ENCODE measurements at places on chromosomes 16 and 17. TPM values are rescaled to one million over a fixed set of nuclear protein-coding genes. Genes with fewer than 3 reads are reported as not detected.

- no peak for DNase-seq
Measured at GRCh38 chr17:47643116-47643515, 6.6 kb upstream of the KPNB1 start.

DNA sequence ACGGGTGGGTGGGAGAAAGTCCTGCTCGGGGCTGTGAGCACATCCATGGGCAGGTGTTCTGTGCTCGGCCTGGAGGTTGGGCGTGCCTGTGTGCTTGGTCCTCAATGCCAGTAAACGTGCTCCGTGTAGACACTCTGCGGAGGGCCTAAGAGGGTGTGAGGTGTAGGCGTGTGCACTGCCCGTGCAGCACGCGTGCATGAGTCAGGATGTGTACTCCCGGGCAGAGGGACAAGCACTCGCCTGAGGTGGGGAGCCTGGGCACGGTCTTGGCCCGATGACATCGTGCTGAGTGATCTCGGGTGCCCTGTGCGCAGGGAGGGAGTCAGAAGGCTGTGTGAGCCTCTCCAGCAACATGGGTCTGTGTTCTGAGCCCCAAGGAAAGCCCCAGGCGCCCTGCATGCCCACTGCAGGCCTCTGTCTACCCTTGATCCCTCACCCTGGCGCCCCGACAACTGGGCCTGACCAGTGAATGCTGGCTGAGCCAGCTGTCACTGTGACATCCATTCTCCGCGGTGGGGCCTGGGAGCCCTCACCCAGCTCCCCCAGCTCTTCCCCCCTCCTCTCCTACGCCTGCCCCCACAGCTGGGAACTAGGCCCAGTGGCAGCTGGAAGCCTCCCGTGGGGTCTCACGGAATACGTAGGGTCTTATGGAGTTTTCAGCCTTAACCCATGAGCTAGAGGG, 23.5 kb upstream of the NXPH3 start:
- DNase-seq, result no peak

- no peak for DNase-seq
Measured at GRCh38 chr17:46962374-46962790, 16.7 kb downstream of the RPRML start.

- no peak for DNase-seq
Measured at GRCh38 chr17:81436294-81436849, 41.1 kb downstream of the BAHCC1 start.

DNA sequence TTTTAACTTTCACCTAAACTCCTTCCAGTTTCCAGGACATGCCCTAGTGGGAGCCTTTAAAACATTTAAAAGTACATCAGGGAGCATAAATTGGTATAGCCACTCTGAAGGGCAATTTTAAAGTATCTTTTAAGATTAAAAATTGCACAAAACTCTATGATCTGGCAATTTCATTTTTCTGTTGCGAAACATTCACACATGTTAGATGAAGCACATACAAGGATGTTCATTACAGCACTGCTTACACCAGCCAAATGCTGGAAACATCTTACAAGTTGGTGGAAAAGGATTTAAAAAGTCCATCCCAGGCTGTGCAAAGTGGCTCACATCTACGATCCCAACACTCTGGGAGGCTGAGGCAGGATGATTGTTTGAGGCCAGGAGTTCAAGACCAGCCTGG, 26.4 kb upstream of the LONP2 start:
- no peak for DNase-seq

The PTGES3L gene
- 49.4 TPM for total RNA-seq

The EPOP gene
- total RNA-seq, result 1.4 TPM
